ENCODE measurements at places on chromosomes 16 and 17. TPM values are rescaled to one million over a fixed set of nuclear protein-coding genes. Genes with fewer than 3 reads are reported as not detected.

Gene GDPD3
- total RNA-seq = not detected

Gene CDK3
- 4.9 TPM for total RNA-seq

Gene OR1A1
- not detected for total RNA-seq

Gene PERCC1
- total RNA-seq = not detected

Gene HOXB4
- 2.3 TPM for total RNA-seq

Gene SRL
- not detected for total RNA-seq

Gene PYY
- total RNA-seq = not detected

Gene CNTNAP1
- total RNA-seq = 4.9 TPM

Gene TBC1D28
- total RNA-seq = not detected

Gene ABCA8
- 16.8 TPM for total RNA-seq

Gene MT4
- total RNA-seq = not detected

Gene ITPRIPL2
- 35.5 TPM for total RNA-seq

Gene MYH2
- not detected for total RNA-seq

Gene AOC3
- 6.5 TPM for total RNA-seq

Gene CLDN7
- total RNA-seq = 72.9 TPM

Gene NOXO1
- total RNA-seq = not detected

Gene GRAP
- total RNA-seq = 0.33 TPM

Gene RNF112
- 5.9 TPM for total RNA-seq

Gene CLEC18A
- total RNA-seq = 0.33 TPM

Gene KRT33B
- total RNA-seq = not detected

Gene PRAC2
- not detected for total RNA-seq

Gene PSMC3IP
- 2.1 TPM for total RNA-seq

Gene DHRS7C
- total RNA-seq = not detected

Gene PRSS27
- 2.1 TPM for total RNA-seq

Gene MPG
- total RNA-seq = 65.6 TPM

Gene HOXB8
- total RNA-seq = not detected

Gene CLUH
- total RNA-seq = 53.2 TPM

Gene KCNJ2
- 0.33 TPM for total RNA-seq

Gene CACNG3
- total RNA-seq = not detected

Gene ANTKMT
- 189 TPM for total RNA-seq

Gene EVPLL
- total RNA-seq = not detected

Gene PRR35
- total RNA-seq = not detected

Gene SOCS1
- total RNA-seq = 7.9 TPM

Gene HS3ST3B1
- total RNA-seq = 1.6 TPM

Gene TBC1D3K
- not detected for total RNA-seq

Gene ATP2A1
- total RNA-seq = not detected

Gene SCO1
- 46.5 TPM for total RNA-seq

Gene SLC35G6
- not detected for total RNA-seq

Gene STAT5A
- 52.1 TPM for total RNA-seq

Measured in body of pancreas (tissue), 4 donors.